ENCODE measurements at places on chromosomes 12 and 14. TPM values are rescaled to one million over a fixed set of nuclear protein-coding genes. Genes with fewer than 3 reads are reported as not detected.

DNA sequence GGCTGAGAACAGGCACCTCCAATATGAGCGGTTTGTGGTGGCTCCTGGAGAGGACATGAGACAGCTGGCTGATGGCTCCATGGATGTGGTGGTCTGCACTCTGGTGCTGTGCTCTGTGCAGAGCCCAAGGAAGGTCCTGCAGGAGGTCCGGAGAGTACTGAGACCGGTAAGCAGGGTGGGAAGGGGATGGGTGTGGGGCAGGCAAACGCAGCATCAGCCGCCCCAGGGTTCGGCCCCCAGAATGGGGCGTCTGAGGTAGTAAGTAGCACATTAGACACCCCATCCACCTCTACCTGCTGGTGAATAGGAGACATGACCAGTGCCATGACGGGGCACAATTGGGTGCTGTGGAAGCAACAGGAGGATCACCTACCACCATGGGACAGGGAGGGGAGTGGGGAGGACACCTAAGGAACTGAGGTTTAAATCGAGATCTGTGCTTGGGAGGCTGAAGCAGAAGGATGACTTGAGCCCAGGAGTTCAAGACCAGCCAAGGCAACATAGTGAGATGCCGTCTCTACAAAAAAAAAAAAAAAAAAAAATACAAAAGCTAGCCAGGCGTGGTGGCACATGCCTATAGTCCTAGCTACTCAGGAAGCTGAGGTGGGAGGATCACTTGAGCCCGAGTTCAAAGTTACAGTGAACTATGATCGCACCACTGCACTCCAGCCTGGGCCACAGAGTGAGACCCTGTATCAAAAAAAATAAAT is 25.5 kb downstream of the ITGA7 start:
- no peak for DNase-seq

DNA sequence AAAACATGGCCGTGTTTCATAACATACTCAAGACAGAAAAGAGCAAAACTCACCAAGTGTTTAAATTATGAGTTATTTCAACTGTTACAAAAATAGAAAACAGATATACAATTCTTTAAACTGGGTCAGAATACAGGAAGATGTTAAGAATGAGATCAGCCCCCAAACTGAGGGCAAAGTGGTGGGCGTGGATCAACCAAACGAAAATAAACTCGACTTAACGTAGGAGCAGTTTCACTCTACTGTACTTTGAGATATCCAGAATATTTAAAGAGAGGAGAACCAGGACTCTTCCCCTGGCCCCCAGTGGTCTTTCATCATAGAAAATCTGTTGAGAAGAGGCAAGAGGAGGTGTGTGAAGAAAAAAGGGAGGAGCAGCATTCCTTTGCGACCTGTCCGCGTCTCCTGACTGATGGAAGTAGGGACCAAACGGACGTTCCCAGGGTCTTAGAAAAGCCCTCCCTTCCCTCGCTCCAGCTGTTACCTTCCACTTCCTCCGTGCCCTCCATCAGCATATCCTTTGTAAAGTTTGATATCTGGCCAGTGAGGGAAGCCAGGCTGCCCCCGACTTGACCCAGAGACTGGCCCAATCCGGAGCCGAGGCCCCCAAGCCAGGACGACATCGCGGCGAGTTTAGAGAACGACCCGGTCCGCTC is 668 bp downstream of the TRIP11 start:
- DNase-seq, result peak; percentile 42

DNA sequence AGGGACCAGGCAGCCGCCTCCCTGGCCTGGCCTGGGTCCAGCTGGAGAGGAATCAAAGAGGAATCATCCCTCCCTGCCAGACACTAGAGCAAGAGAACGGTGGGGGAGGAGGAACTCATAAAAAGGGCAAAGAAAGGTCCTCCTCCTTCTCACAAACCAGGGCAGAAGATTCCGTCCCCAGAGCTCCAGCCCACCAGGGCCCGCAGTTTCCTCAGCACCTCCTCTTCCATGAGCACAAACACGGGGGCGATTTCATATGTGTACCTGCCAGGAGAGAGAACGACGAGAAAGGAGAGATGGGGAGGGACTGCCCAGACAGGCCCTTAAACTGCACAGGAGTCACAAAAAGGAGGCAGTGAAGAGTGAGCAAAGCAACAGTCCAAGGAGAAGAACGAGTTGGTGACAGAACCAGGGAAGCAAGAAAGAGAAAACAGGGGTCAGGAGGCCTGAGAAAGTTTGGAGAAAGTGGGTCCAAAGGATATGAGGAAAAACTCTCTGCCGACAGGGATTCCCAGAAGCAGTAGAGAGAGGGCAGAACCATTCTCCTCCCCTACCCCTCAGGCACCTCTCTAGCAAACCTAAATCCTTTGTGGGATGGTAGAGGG is 8.7 kb upstream of the ZNF740 start:
- DNase-seq, result no peak

GRCh38 chr12:124096109-124096508 is 123.1 kb downstream of the ZNF664 start:
- no peak for DNase-seq

DNA sequence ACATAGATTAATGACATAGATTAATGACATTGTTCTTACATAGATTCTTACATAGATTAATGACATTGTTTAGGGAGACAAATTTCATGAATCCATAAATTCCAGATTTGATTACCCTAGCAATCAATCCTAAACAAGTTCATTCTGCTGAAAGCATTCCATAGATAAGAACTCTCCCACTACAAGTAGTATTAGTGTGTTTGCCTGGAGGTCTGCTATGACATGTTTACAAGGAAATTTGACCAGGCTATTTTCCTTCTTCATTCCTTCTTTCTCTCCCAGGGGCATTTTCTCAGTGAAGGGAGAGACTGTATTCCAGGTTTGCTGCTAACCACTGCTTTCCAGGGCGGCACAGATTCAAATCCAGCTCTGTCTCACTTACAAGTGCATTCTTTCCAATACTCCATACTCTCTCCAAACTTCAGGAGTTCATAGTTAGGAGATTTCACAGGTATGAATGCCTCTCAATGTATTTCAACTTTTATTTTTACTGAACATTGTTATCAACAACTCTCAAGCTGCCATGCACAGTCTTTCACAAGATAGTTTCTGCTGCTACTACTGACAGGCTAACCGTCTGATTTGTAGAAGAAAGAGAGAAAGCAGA is 134.5 kb downstream of the SLC38A1 start:
- no peak for DNase-seq

- no peak for DNase-seq
Measured at GRCh38 chr12:73106296-73106695, 834.1 kb downstream of the TRHDE start.

Gene TMEM132C
- 11.1 TPM for total RNA-seq

Gene TMEM116
- total RNA-seq, result 18.3 TPM

Gene HCAR3
- total RNA-seq, result 2.9 TPM
